Stimulated activated CD4-positive, alpha-beta T cell treated with anti-CD3 and anti-CD28 coated beads, Interleukin-1b, Interleukin-23, amount 100 ng/mL, for 48 hours (primary cell): ENCODE measurements at places on chromosomes 2 and 18.

DNA sequence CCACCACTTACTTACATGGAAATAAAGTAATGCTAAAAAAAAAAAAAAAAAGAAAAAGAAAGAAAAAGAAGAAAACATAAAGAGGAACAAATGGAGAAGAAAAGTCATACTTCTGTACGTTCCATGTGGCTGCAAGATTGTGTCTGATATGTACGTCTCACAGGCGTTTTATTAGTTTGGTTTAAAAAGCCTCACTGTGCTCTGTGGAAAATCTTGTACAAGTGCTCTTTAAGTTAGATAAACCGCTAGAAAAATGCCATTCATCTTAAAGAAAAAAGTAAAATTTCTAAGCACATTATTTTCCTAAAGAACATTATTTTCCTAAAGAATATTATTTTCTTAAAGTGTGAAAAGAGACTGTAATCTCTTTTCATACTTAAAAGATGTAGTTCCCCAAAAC is 165.1 kb downstream of the ZNF521 start:
- DNase-seq = no peak

DNA sequence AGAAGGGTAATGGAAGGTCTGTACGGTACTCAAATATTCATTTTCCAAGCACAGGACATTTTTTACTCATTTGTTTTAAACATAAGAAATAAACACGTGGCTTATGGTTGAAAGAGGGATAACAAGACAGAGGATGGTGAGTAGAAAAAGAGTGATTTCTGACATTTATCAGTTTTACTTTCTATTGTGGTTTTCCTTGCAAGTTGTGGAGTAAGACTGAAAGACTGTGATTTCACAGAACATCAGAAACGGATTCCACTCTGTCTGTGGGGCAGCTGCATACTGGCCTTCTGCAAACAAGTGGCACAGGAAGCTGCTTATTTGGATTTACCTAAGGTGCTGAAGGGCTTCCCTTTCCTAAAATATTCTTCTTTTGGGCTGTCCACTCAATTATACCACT is 122.2 kb upstream of the ITGB6 start:
- peak; percentile 32 for DNase-seq

DNA sequence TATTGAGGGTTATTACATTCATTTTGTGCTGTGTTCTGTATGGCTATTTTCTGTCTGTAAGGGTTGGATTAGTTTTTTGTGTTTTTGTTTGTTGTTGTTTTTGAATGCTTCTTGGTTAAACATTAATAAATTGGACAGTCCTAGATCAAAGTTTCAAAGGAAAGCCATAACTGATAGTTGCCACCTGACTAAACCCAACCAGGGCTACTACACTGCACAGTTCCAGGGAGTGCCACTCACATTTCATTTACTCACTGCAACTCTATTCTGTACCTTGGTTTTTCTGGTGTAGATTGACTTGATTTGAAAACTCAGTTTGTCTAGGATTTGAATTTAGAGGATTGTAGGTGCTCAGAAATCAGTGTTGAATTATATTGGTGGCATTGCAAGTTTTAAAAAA is 6.4 kb downstream of the MYL12B start:
- no peak for DNase-seq

- no peak for DNase-seq
Measured at GRCh38 chr18:39655341-39655740, 2089.7 kb upstream of the CELF4 start.

- DNase-seq = no peak
Measured at GRCh38 chr2:95060446-95061118, 35.1 kb downstream of the MAL start.

DNA sequence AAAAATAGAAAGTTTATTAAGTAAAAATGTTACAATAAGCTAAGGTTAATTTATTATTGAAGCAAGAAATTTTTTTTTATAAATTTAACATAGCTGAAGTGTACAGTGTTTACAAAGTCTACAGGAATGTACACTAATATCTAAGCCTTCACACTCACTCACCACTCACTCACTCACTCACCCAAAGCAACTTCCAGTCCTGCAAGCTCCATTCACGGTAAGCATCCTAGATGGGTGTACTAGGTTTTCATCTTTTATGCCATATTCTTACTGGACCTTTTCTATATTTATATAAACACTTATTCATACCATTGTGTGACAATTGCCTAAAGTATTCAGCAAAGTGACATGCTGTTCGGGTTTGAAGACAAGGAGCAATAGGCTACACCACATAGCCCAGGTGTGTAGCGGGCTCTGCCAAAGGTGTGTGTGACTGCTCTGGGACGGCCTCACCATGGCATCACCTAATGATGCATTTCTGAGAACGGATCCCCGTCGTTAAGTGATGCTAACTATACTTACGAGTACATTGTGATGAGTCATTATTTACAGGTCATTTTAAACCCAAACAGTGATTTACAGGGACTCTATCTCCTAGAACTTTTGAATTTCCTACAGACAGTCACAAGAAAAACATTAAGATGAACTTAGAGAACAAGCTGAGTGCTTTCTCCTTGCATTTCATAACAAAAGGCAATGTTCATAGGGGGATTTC is 76.3 kb upstream of the ID2 start:
- no peak for DNase-seq

GRCh38 chr18:47247036-47247415 is 4.4 kb downstream of the SKOR2 start:
- DNase-seq = no peak

DNA sequence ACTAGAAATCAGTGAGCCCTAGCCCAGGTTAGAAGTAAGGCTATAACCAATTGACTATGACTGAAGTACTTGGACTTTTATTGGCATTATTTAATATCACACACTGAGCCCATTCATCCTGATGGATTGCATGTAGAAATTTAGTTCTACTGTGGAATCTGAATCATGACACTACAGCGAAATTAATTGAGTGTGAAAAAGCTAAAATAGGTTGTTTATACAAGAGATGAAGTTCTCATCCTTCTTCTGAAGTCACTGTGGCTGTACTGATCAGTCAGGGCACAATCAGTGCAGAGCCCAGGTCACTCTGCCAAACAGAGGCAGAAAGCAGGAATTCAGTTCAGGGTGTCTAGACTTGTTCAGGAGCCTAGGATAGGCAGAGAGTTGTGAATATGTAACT is 158.9 kb downstream of the BABAM2 start:
- no peak for DNase-seq

DNA sequence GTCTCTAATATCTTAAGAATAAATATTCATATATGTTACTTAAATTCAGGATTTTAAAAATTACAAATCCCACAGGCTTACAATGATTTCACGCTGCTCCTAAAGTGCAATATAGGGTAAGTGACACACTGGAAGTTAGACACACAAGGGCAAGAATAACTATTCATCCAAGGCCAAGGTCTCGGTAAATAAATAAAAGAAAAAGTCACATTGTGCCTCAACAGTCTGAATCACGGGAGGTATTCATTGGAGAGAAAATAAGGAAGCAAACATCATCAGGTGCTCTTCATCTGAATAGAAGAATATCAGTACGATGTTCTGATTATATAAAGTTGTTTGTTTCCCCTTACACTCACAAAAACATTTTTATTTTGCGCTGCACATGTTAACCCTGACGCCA is 820.2 kb downstream of the TRIB2 start:
- DNase-seq = no peak

DNA sequence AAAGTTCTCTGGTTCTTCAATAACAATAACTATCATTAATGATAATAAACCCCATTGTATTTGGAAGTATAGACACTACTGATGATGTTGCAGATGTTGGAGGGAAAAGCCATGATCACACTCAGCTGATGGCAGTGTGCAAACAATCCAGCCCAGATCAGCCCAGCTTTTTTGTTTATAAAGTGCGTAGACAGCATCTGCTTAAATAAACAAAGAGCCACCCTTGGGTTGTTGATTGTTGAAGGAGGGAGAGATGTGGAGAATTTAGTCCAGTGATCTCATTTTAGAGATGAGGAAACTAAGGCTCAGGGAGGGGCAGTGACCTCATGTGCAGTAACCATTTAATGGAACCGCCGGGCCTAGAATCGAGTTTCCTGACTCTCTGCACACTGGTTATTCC is 56.0 kb upstream of the MEX3C start:
- DNase-seq = no peak

- no peak for DNase-seq
Measured at GRCh38 chr2:178258916-178259315, 64.6 kb downstream of the OSBPL6 start.

- DNase-seq = peak; percentile 14
Measured at GRCh38 chr2:42192652-42193566, 23.8 kb downstream of the EML4 start.

DNA sequence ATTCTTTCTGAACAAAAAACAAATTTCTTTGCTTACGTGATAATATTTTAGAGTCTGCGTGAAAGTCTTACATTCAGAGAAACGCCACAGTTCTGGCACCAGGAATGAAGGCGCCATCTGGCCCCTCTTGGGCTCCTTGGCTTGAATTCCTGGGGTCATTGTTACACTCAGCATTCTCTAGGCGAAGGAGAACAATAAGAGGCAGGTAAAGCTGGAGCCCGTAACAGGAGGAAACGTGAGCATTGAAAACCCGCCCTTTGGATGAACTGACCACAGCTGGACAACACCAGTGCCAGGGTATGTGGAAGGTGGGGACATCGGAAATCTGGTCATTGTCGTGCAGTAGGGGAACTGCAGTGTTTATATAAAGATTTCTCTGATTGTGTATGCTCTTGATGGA is 144.8 kb downstream of the RNF152 start:
- DNase-seq = no peak

- DNase-seq = no peak
Measured at GRCh38 chr18:56000041-56000440, 412.0 kb upstream of the TCF4 start.

DNA sequence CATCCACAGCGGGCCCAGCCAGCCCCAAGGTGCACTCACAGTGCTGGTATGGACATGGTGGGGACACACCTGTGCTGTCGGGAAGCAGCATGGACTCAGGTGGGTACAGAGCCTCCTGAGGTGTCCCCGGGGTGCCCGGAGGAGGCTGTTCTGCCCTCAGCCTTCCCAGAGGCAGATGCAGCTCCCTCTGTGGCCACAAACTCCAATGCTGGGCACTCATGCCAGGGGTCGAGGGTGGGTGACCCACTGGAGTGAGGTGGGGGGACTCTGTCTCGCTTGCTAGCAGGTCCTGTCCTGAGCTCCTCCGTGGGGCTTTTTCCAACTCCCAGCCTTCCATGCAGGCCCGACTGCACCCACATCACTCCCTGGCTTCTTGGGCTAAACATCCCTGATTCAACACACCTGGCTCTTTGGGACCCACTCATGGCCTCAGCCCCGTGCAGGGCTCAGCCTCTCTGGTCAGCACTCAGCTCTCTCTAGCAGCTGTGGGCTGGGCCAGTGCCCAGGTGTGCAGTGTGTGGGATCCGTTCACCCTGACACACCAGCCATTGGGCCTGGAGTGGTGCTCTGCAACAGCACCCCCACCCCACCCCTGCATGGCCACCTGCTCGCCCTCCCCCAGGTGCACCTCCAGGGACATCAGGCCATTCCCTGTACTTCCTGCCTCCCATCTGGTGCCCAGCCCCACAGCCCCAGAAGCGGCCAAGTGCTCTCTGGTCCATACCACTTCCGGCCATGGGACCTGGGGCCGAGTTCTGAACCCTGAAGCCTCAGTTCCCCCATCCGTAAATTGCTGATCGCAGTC is 16.0 kb downstream of the RAMP1 start:
- DNase-seq = no peak

DNA sequence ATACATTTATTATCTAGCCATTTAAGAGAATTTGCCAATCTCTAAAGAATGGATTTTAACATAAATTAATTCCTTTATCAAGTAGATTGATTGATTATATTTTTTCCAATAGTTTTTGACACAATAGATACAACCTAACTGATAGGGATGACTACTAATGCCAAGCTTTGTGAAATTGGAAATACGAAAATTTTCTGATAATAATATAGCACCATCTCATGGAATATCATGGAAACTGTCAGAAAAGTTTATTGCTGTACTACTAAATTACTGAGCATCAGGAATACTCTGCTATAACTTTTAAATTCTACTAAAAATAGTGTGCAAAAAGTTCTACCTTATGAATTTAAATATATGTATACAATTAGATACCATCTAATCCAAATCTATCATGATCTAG is 101.8 kb upstream of the MAP2 start:
- DNase-seq = no peak

DNA sequence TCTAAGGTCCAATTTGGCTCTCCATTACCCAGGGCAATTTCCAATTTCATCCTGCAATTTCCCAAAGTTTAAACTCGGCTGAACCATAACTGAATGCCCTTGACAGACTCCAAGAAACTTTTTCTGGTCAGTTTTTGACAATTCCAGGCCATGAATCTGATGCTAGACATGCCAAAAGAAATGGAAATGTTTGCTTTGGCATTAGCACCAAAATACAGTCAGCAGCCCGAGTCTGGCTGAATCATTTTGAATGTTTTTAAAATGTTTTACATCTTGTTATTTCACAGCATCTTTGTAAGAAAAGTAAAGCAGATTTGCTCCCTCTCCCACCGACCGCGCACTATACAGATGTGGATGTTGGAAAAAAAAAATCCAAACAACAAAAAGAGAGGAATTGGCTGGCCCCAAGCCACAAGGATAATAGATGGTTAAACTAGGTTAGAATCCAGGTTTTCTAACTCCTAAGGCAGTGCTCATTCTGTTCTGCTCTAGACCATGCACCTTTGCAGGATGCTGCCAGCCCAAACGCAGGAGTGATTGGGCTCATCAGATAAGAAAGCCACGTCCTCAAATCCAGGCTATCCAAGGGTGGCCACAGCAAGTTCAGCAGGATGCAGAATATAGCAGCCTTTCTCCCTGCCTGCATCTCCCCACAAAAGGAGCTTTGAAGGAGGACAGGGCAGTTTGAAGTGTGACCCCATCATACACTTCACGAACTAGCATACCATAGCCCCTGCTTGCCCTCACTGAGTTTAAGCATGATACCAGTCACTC is 167.5 kb downstream of the ALK start:
- DNase-seq = no peak

DNA sequence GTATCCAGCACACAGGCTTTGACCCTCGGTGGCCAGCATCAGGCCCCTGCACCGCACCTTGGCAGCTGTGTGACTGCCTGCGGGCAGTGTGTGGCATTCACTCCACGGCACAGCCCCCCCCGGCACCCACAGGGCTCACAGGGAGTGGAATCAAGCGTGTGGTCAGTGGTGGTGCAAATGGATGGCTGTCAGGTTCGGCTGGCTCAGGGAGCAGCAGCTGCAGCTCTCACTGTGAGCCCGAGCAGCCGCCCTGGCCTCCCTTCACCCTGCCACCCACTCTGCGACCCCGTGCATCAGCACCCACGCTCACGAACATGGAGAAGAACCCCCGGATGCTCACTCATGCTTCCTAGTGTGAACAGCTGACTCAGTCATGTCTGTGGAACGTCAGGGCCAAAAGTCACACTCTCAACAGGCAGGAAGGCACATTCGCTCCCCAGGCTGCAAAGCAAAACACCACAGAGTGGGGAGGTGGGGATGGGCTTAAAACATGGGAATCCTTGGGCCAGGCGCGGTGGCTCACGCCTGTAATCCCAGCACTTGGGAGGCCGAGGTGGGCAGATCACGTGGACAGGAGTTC is 41.5 kb upstream of the GPC1 start:
- DNase-seq = no peak

GRCh38 chr2:223635080-223635479 is 32.9 kb upstream of the SCG2 start:
- DNase-seq = no peak
